CD4-positive, alpha-beta memory T cell (primary cell): ENCODE measurements at places on chromosomes 12 and 14. TPM values are rescaled to one million over a fixed set of nuclear protein-coding genes. Genes with fewer than 3 reads are reported as not detected.

Gene CPNE8
- polyA plus RNA-seq = 2.3 TPM

GRCh38 chr14:45253754-45254310, 830 bp upstream of the MIS18BP1 start:
- DNase-seq = no peak

- DNase-seq = no peak
These were observed 124.8 kb downstream of the SCARB1 start for GRCh38 chr12:124738636-124739467.

DNA sequence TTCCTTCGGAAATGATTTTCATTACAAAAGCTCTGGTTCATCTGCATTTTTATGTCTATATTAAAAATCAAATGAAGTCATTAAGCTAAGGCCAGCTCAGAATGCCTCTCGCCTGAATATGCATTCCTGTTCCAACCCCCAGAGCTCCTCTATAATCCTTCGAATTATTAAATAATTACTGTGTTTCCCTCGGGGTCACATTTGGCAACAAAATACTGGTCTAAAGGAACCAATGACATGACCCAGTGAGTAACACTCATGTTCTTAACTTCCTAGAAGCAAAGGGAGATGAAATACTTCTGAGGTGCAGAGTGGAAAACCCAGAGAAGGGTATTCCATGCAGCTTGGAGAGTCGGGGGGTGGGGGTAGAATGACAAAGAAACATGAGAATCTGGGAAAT, 68.3 kb downstream of the FOXN3 start:
- DNase-seq = no peak

Gene CPNE6
- 0.04 TPM for polyA plus RNA-seq

- no peak for DNase-seq
These were observed 128.4 kb upstream of the NCOR2 start for GRCh38 chr12:124695861-124696260.

Gene GPR68
- polyA plus RNA-seq = 3.0 TPM

DNA sequence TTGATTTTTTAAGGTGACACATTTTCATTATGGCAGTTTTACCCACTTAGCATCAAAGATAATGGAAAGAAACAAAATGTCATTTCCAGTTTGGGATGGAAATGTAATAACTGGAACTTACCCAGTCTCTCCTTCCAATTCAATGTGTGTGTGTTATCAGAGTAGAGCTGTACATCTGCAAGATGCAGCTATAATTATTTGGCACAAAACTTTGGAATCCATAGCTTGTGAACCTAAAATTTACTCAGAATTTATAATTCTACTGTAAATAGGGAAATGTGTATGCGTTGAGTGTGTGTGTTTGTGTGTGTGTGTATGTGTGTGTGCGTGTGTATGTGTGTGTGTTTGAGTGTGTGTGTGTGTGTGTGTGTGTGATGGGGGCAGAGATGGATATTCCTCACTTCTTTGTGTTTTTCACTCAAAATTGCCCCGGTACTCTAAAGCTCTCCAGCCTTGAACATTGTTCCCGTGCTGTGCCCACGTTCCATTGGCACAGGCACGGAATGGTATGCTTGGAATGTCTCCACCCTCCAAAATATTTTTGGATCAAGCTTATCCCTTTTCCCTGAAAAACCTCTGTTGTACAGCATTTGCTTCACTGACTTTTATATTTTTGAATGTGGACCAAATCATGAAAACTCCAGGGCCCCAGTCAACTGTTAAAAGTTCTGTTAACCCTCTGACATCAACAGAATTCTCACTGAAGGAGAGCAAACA, 150.2 kb upstream of the BMP4 start:
- no peak for DNase-seq
